ENCODE measurements at places on chromosomes 12 and 14. TPM values are rescaled to one million over a fixed set of nuclear protein-coding genes. Genes with fewer than 3 reads are reported as not detected.

The SOAT2 gene
- total RNA-seq = not detected

The OTX2 gene
- not detected for total RNA-seq

The LGALS3 gene
- total RNA-seq = 81.3 TPM

The CCDC175 gene
- total RNA-seq = 0.74 TPM

- no peak for DNase-seq
These were observed 3.7 kb downstream of the SELPLG start for GRCh38 chr12:108629824-108630476.

DNA sequence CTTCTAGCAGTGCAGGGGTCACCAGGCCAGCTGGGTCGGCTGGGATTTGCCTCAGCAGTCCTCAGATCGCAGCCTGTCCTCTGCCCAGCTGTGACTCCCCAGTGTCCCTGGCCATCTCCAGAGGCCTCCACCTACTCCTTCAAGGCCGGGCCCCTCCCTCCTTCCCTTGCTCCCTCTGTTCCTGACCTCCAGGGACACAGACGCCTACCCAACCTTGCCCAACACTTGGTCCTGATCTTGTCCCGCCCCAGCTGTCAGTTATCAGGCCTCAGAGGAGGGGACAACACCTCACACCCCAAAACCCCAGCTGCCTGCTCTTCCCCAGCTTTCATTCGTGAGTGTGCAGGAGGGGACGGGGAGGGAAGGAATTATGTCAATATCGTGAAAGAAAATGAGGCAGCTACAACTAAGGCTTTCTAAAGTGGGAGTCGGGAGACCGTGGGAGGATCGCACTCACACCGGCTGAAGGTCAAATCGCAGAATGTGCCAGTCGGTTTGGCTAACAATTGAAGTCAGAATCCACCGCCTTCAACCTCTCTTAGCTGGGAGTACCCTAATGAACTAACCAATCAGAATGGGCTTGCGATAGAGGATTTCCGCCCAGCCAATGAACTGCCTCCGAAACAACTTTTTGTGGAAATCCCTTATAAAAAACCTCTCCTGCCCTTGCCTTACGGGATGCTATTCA is 9.4 kb upstream of the PLBD2 start:
- DNase-seq = no peak

DNA sequence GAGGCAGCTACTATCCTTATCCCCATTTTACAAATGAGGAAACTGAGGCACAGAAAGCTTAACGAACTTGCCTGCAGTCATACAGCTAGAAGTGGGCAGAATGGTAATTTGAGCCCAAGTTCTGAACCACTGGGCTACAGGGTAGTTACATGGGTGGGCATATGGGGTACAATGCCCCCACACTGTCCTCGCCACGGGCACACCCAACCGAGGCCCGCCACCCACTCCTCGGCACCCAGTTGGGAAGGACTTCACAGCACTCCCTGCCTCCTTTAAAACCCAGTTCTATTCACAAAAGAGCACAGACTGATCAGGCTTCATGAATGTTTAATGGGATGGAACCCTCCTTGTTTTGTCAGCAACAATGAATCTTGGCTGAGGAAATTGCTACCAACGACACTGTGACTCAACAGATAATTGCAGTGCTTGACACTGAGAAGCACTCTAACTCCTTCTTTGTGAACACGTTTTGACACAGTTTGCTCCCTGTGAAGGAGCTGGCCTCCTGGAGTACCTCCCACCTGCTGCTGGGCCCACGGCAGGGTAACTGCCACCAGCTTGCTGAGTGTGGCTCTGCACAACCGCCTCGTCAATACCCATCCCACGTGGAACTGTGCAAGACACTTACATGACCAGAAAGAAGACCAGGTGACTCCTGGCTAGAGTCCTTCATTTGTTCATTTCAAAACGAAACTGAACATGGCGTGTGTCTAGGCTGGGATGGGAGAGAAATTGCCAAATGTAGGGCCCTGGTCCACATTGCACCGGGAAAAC is 63.5 kb downstream of the CLMN start:
- no peak for DNase-seq

- no peak for DNase-seq
These were observed 165.5 kb downstream of the SLC5A8 start for GRCh38 chr12:101044512-101045059.

GRCh38 chr14:70894868-70895267 is 12.4 kb upstream of the PCNX1 start:
- no peak for DNase-seq

The SMCO2 gene
- total RNA-seq = not detected

DNA sequence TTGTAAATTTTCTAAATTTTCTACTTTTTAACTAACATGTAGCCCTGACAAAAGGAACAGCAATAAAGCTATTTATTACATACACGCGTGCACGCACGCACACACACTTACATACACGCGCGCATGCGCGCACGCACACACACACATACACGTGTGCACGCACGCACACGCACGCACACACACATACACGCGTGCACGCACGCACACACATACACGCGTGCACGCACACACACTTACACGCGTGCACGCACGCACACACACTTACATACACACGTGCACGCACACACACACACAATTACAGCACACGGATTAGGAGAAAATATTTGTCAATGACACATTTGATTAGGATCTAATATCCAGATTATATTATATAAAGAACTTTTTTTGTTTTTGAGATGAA is 27.9 kb downstream of the DHX37 start:
- no peak for DNase-seq

The PIK3C2G gene
- 1.2 TPM for total RNA-seq

The RD3L gene
- not detected for total RNA-seq

GRCh38 chr12:48961331-48961730 is 4.0 kb upstream of the ARF3 start:
- no peak for DNase-seq

The ANO4 gene
- total RNA-seq = 3.5 TPM

- no peak for DNase-seq
These were observed 266.6 kb upstream of the PWP1 start for GRCh38 chr12:107418981-107419380.

The SOCS4 gene
- 32.9 TPM for total RNA-seq

The PLXNC1 gene
- total RNA-seq = 19.0 TPM

DNA sequence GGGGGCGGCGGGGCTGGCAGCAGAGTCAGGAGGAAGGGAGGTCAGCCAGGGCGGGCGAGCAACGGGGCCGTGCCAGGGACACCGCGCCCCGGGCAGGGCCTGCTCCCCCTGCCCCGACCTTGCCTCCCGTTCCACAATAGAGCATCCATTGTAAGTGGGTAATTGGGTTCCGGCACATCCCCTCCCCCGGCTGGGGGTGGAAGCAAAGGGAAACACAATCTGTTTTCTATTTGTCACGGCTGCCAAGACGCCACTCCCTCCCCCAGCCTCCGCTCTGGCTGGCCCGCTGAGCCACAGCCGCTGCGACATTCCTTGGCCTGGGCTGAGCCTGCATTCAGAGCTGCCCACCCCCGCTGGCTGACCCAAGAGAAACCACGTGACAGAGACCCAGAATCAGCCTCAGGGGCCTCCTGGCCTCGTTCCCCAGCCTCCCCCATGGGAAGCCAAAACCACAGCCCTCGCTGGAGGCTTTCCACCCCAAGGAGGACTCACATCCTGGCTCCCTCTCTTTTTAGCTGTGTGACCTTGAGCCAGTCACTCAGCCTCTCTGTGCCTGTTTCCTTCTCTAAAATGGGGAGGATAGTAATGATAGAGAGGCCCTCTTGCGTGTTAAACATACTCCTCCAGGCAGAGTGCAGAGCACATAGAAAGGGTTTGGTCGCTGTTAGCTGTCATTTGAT is 117.6 kb downstream of the SCARB1 start:
- peak; percentile 84 for DNase-seq

- DNase-seq = no peak
These were observed 572 bp downstream of the RAN start for GRCh38 chr12:130872179-130873096.

The RILPL2 gene
- 3.2 TPM for total RNA-seq

The IL26 gene
- not detected for total RNA-seq

DNA sequence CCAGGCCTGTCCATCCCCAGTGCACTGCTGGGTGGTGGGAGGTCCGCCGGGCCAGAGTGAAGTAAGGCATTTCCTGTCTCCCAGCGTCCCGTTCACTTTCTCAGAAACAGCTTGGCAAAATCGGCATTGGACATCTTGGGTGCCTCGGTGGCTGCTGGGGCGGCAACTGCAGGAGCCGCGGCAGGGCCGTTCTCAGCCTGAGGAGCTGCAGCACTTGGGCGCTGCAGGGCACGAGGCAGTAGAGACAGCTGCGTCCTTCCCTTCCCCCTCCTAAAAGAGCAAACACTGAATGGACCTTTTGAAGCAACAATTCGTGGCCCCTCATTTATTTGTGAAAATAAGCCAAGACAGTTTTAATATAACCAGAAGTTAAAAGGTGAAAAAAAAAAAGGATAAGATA is 8.3 kb downstream of the FICD start:
- DNase-seq = no peak

- no peak for DNase-seq
These were observed 596.3 kb upstream of the MGAT4C start for GRCh38 chr12:86852451-86852850.

The RAB3IP gene
- 19.5 TPM for total RNA-seq

The CNTN1 gene
- total RNA-seq = 63.4 TPM

The SERPINA12 gene
- not detected for total RNA-seq

The HVCN1 gene
- total RNA-seq = 9.9 TPM

The DIO2 gene
- 2.4 TPM for total RNA-seq

GRCh38 chr14:69066396-69067171 is 86.3 kb downstream of the DCAF5 start:
- DNase-seq = no peak

DNA sequence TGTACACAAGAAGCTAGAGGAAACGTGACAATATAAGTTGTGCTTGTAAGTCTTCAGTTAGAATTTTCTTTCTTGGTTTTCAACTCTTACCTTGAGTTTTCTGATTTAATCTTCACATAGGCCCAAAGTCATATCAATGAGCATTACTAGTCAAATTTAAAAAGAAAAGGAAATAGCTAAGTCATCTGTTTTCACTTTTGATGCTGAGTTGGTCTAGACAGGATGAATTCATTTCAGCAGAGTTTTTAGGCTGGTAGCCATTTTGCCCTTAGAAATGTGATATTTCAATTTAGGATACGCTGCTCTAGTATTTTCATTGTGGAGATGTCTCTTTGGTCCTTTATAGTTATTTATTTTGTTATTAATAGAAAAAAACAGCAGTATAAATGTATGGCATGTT is 44.6 kb upstream of the KRAS start:
- no peak for DNase-seq

GRCh38 chr14:100681111-100681510 is 45.6 kb upstream of the DLK1 start:
- no peak for DNase-seq

- DNase-seq = no peak
These were observed 1346.4 kb downstream of the TMEM121 start for GRCh38 chr14:106872611-106873446.

- DNase-seq = no peak
These were observed 57.6 kb downstream of the C12orf56 start for GRCh38 chr12:64332938-64333337.

DNA sequence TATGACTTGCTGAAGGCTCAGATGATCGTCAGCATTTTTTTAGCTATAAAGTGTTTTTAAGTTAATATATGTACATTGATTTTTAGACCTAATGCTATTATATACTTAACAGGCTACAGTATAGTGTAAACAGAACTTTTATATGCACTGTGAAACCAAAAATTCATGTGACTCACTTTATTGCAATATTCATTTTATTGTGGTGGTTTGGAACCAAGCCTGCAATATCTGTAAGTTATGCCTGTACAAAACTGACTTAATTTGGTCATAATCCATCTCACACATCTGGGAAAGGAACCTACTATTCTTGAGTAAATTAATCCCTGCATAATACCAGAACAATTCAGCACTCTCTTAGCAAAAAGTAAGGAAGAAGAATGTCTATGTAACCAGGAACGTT is 390.7 kb downstream of the SYT1 start:
- DNase-seq = no peak

The PKP2 gene
- 9.7 TPM for total RNA-seq

The SYCP3 gene
- total RNA-seq = 0.21 TPM

DNA sequence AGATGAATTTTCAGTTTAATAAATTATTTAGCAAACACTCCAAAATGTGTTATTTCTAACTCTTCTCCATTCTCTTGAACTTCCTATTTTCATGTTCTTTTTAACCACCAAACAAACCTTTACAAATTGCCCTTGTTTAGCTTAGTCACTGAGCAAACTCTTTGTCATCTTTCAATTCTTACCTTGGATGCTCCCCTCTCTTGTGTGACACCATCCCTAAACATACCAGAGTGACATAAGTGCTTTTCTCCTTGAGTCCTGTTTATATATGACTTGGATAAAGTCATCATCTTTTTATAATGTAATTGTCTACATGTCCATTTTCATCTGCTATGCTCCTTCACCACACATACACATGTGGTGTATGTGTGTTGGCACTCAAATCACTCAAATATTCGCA is 3.4 kb upstream of the TMEM19 start:
- DNase-seq = no peak

GRCh38 chr14:74326369-74327152 is 21.7 kb upstream of the VRTN start:
- DNase-seq = peak; percentile 7

The C12orf50 gene
- 0.26 TPM for total RNA-seq

DNA sequence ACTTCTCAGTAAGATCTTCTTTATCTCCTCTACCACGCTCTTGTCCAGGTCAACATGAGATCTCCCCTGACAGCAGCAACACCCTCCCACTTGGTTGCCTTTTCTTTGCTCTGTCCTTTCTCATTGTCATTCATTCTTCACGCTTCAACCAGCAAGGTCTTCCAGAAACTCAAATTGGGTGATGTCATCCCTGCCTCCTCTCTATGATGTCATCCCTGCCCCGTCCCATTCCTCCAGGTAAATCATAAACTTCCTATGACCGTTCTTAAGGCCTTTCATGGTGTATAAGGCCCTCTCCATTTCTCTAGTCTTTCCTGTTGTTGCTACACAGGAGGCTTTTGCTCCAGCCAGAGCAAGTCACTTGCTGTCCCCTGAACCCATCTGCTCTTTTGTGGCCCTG is 17.7 kb upstream of the TUNAR start:
- no peak for DNase-seq

The AQP2 gene
- total RNA-seq = not detected

- no peak for DNase-seq
These were observed 22.2 kb downstream of the DUSP16 start for GRCh38 chr12:12540261-12541013.

DNA sequence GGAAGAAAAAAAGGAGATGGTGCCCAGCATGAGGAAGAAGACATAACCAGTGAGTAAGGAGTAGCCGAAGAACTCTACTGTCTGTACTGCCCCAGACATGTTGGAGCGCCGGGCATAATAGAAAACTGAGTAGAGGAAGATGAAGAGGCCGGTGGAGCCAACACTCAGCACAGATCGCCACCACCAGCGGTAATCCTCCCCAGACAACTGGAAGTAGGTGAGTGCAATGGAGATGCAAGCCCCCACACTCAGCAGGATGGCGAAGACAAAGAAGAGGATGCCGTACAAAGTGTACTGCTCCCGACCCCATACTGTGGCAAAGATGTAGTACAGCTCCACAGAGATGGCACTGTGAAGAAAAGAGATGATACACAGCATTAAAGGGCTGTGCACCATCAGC is 844 bp upstream of the IPO4 start:
- no peak for DNase-seq

The RAPGEF3 gene
- total RNA-seq = 17.2 TPM

Data from urinary bladder (tissue), 4 donors.